ENCODE measurements at places on chromosomes 6 and 20.

DNA sequence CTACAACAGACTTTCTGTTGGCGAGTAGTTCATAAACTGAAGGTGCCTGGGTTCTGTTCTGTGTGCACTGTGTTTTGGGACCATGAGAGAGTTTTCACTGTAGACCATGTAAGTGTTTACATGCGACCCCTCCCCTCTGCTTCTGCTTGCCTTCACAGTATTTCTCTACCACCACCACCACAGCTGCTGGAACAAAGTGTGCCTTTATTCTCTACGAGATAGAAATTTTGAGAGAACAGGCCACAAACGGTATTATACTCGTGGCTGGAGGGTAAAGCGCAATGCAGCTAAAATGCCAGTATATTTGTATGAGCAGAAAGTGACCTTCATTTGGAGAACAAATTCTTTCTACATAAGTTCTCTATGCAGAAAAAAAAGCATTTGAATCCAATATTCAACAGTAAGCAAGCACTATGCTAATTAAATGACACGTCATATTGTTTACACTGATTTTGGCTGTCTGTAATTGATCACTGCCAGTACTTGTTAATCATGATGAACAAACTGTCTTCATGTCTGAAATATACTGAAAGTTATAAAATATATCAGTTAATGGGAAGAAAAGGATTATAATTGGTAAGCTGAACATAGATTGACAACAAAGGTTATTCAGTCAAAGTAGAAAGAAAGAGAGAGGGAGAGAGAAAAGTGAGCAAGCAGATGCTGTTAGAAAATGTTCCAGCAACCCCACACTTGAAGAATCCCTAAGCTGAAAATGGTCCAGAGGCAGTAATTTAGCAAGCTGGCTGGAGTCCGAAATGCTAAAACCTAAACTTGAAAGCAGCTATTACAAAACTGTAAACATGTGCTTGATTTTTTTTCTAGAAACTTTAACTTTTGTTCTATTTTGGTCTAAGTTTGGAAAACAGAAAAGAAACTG lies 8.8 kb downstream of the CLDN20 start:
- no peak overlapping the region for H3K4me3 ChIP-seq
- H3K27me3 ChIP-seq: no peaks in the 10 kb centered on the region
- no peak for DNase-seq

GRCh38 chr6:166615059-166615770 lies 11.8 kb downstream of the RPS6KA2 start:
- no peaks in the 10 kb centered on the region for H3K36me3 ChIP-seq
- H3K27ac ChIP-seq: no peak overlapping the region
- DNase-seq: no peak
- no peak overlapping the region for H3K4me3 ChIP-seq
- H3K27me3 ChIP-seq: no peaks in the 10 kb centered on the region

DNA sequence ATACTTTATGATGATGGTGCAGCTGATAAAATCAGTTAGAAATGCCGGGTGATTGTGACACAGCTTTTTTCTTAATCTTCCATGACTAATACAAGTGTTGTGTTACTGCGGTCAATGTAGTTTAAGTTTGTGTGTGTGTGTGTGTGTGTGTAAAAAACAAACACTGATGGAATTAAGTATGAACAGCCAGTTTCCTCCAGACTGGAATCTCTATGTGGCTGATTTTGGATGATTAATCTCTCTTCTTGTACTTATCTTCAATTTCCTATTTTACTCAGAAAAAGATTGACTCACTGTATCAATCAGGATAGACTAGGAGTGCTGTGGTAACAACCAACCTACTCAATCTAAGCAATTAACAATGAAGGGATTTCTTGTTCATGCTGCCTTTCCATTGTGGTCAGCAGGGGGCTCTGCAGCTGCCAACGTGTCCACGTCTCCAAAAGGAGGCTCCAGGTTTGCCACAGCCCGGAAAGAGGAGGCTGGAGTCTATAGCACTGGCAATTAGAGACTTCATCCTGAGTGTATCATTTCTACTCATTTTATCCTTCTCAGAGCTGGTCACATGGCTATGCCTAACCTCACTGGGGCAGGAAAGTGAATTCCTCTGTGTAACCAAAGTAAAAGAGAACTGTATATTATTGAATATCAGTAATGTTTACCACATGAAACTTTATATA lies 107.7 kb downstream of the CD109 start:
- H3K4me3 ChIP-seq: no peak overlapping the region
- H3K36me3 ChIP-seq: no peaks in the 10 kb centered on the region
- no peak overlapping the region for H3K27ac ChIP-seq

- H3K36me3 ChIP-seq: no peaks in the 10 kb centered on the region
- no peaks in the 10 kb centered on the region for H3K27me3 ChIP-seq
- H3K4me3 ChIP-seq: no peak overlapping the region
- no peak for DNase-seq
Observed at GRCh38 chr6:1618311-1619097, 8.8 kb downstream of the FOXC1 start.

GRCh38 chr6:98601716-98602115 lies 232.7 kb upstream of the POU3F2 start:
- no peaks in the 10 kb centered on the region for H3K36me3 ChIP-seq
- H3K4me3 ChIP-seq: no peak overlapping the region
- H3K27ac ChIP-seq: no peak overlapping the region
- no peaks in the 10 kb centered on the region for H3K4me1 ChIP-seq
- DNase-seq: no peak

Measured in naive thymus-derived CD4-positive, alpha-beta T cell (primary cell).